ENCODE measurements at places on chromosomes 16 and 17.

DNA sequence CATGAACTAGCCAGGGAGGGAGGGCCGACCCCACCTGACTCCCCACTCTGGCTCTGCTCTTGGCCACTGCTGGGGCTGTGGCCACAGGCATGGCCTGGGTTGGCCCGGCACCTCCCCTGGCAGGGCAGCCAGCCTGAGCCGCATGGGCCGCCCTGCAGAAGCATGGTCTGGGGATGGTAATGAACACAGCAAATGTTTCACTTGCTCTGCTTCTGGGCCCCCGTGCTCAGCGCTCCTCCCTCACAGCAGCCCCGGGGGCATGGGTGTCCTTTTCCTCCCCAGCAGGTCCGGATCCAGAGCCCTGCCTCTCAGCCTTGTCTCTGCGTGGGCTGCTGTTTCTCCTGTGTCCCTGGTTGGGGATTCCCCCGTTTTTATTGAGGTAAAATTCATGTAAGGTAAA is 30.9 kb upstream of the KCNJ12 start:
- no peak for DNase-seq

DNA sequence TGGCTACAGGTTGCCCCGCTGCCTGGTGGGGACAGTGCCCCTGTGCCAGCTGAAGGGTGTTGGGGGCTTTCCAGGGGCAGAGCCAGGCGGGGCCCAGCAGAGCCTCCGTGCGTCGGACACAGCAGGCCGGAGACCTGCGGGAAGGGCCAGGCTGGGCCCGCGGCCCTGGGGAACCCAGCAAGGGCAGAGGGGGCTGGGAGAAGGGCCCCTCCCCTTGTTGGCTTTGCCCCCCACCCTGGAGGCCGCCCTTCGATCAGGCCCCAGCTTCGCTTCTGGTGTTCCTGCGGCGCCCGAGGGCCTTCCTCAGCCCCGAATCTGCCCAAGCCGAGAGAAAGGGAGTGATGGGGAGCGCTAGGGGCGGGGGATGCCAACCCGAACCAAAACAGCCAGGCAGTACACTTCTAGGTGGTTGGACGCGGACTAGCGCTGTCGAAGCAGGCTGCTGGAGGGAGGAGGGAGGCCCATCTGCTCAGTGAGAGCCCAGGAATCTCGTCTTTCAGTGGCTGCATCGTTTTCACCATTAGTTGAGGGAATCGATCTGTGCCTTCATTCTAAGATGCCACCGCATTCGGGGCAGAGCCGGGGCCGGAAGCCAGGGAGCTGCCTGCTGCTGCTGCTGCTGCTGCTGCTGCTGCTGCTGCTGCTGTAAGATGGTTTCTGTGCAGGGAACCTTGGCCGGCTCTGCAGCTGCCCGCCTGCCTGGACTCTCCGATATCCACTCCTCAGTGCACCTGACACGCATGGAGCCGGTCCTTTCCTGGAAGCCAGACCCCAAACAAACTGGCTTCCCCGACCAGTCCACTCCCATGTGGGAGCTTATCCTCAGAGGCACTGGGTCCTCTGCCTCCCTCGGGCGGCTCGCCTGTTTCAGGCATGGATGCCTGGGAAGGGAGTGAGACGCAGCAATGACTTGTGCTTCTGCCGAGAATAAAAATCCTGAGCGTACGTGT is 1.7 kb downstream of the JPH3 start:
- DNase-seq = no peak

GRCh38 chr17:50609380-50610074 is 25.2 kb upstream of the ABCC3 start:
- DNase-seq = no peak

DNA sequence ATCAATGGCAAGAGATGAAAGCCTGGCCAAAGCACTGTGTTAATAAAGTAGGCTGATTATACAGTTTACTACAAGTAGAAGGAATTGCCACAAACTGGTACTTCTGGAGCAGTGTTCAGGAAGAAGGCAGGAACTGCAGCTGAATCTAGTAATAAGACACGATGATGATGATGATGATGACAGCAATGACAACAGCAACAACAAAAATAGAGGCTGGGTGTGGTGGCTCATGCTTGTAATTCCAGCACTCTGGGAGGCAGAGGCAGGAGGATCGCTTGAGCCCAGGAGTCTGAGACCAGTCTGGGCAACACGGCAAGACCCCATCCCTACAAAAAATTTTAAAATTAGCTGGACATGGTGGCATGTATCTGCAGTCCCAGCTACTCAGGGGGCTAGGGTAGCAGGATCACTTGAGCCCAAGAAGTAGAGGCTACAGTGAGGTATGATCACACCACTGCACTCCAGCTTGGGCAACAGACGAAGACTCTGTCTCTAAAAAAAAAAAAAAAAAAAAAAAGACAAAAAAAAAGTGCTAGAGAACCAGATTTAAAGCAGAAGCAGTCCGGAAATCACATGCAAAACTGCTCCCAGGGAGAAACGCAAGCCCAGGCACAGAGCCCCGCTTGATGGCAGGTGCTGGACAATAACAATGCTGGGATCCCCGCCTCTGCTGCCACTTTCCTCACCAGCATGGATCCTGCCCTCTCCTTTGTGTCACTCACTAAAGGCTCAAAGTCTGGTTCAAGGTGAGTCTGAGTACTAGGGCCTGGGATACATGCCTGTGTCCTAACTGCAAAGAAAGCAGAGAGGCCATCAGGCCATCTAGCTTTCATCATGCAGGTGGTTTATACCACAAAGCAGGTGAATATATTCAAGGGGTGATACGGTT is 44.8 kb downstream of the CPPED1 start:
- DNase-seq = no peak

DNA sequence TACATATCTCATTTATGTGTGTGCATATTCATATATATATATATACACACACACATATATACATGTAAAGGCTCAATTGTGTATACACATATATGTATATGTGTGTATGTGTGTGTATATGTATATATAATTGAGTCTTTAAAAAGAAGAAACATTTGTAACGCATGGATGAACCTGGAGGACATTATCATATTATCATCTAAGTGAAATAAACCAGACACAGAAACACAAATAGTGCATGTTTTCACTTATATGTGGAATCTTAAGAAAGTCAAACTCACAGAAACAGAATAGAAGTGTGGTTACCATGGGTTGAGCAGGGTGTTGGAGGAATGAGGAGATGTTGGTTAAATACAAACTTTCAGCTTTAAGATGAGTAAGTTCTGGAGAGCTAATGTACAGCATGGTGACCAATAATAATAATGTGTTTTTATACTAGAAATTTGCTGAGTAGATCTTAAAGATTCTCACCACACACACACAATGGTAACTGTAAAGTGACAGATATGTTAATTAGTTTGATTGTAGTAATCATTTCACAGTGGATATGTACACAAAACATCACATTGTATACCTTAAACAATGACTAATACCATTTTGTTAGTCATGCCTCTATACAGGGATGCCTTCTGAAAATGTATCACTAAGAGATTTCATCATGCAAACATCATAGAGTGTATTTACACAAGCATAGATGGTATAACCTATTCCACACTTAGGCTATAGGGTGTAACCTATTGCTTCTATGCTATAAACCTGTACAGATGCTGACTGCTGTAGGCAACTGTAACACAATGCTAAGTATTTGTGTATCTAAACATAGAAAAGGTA is 132.6 kb upstream of the CACNG5 start:
- no peak for DNase-seq

GRCh38 chr17:39240631-39241030 is 14.9 kb upstream of the STAC2 start:
- no peak for DNase-seq

DNA sequence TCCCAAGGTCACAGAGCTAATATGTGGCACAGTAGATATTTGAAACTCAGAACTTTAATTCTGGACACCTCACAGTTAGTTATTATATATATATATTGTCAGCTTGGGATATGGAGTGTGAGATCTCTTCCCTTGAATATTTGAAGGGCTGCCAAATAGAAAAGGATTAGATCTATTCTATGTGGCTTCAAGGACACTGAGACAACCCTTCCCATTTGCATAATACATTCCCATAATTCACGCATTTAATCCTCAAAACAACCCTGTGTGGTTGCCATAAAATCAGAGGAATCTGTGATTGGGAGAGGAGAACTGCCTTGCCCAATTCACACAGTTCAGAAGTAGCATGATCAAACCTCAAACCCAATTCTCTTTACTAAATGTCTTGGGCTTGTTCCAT is 365.8 kb upstream of the DYNLRB2 start:
- no peak for DNase-seq

GRCh38 chr16:6104428-6104827 is 1006.8 kb upstream of the EEF2KMT start:
- DNase-seq = no peak
